ENCODE measurements at places on chromosomes 5 and 9.

GRCh38 chr5:156401804-156402203 lies 74.8 kb downstream of the SGCD start:
- DNase-seq: no peak

GRCh38 chr5:15420201-15420600 lies 79.8 kb upstream of the FBXL7 start:
- DNase-seq: no peak

DNA sequence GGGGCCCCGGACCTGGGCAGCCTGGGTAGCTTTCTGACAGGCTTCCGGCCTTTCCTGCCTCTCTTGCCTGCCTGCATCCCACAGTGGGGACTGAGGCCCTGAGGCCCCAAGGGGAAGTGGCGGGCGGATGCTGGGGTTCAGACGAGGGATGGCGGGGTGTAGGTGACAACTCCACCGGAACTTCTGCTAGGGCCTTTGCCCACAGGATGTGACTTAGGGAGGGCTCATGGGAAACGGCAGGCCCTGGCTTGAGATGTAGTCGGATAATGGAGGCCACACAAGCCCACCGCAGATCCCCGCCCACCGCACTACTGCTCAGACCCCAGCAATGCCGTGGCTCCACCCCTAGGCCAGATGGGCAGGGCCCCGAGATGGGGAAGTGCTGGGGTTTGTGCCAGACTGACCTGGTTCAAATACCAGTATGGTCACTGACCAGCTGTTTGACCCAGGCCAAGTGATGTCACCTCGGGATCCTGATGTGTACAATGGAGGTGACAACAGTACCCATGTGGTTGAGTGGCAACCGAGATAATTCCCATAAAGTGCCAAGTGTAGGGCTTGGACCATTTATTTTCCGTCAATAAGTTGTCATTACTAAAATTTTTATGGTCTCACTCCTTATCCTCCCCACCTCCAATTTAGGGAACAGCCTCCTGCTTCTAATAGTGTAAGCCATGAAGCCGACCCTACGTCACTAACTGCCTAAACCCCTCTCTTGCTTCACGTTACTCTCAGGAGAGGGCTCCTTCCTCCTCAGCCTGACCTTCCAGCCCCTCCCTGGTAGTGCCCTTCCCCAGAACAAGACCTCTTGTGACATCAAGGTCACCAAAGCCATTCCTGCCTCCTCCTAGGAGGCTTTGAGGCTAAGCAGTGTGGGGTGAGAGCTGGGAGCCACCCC lies 2.5 kb upstream of the CDK9 start:
- DNase-seq: peak; percentile 66

DNA sequence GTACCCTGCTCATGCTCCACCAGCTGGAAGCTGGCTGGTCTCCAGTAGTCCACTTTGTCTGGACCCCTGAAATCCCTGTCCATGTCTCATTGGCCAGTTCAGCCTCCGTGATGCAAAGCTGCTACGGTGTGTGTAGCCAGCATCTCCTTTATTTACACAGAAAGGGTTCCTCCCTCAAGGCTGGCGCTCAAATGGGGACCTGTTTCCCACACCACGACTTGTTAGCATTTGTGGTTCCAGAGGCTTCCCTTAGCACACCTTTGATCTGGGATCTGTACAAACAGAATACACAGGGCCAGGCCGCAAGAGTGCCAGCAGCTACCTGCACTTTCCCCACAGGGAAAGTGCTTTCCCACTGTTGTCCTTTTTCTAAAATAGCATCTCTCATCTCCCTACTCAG lies 5.7 kb upstream of the SMU1 start:
- DNase-seq: no peak

DNA sequence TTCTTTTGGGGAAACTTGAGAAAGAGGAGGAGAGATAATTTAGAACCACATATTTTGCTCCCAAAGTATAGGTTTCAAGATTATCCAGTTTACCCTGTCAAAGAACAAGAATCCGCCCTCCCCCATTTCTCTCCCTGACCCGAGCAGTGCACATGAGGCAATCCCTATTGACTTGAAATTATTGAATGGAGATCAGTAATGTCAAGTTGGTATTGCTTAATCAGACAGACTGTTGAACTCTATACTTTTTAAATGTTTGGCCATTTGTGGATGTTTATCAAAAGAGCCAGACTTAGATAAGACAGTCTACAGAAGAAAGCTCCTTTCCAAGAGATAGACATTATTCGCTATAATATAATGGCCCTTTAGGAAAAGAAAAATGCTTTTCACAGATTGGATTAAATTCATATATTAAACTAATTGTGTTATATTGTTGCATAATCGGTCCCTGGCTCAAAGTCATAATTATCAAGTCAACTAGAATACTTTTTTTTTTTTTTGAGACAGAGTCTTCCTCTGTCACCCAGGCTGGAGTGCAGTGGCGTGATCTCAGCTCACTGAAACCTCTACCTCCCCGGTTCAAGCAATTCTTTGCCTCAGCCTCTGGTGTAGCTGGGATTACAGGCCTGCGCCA lies 5.3 kb downstream of the SLC25A25 start:
- no peak for DNase-seq

GRCh38 chr5:73531356-73531755 lies 33.1 kb downstream of the BTF3 start:
- no peak for DNase-seq

DNA sequence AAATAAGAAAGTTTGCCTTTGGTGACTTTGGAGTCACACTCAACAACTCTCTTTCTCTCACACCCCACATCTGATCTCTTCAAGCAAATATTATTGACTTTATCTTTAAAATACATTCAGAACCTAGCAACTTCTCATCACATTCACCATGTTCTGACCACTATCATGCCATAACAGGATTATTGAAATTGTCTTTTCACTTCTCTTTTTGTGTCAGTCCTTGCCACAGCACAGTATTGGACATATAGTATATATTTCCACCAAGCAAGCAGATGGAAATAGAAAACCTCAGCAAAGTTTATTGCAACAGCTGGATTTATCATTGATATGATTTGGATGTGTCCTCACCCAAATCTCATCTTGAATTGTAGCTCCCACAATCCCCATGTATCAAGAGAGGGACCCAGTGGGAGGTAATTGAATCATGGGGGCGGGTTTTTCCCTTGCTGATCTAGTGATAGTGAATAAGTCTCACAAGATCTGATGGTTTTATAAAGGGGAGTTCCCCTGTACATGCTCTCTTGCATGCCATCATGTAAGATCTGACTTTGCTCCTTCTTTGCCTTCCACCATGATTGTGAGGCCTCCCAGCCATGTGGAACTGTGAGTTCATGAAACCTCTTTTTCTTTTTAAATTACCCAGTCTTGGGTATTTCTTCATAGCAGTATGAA lies 26.9 kb upstream of the ITGA1 start:
- DNase-seq: no peak

DNA sequence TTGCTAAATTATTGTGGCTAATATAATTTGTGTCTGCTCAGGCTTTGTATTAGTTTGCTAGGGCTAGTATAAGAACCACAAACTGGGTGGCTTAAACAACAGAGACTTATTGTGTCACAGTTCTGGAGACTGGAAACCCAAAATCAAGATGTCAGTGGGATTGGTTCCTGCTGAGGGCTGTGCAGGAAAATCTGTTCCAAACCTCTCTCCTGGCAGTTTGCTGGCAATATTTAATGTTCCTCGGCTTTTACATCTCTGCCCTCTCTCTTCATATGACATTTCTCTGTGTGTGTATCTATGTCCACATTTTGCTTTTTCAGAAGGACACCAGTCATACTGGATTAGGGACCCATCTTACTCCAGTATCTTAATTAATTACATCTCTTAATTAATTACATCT lies 498.8 kb upstream of the CD180 start:
- no peak for DNase-seq

- DNase-seq: peak; percentile 65
Observed at GRCh38 chr5:132274050-132274792, 16.7 kb downstream of the PDLIM4 start.

DNA sequence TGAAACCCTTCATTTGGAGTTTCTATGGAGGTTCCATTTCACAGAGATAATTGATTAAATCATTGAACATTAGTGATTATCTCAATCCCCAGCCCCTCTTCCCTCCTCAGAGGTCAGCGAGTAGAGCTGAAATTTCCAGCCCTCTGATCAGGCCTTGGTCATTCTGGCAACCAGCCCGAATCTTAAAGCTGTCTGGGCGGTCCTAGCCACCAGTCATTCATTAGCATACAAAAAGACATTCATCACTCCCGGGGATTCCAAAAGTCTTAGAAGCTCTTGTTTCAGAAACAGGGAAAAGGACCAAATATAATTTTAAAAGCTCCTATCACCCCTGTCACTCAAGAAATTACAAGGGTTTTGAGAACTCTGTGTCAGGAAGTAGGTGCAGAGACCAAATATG lies 41.3 kb downstream of the ZNF474 start:
- peak; percentile 76 for DNase-seq

- DNase-seq: no peak
Observed at GRCh38 chr5:114335391-114335790, 26.5 kb upstream of the KCNN2 start.

DNA sequence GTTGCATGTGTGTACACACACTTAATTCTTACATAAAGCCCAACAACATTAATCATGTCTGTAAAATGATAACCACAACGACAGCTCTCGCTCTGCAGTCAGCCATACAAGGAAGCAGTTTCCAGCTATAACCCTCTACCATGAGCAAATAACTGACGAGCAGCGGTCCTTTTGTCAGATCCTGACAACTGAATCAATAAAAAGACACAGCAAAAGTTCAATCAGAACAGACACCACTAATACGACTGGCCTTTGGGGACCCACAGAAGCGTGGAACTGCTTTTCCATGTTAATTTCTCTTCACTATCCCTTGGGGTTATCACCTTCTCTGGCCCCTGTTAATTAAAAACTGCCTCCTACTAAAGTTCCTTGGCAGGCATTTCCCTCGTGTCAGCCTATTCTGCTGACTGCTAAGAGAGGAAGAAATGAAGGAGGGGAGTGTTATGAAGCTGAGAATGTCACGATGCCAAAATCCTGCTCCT lies 722.8 kb upstream of the GRAMD2B start:
- no peak for DNase-seq

GRCh38 chr5:75568202-75568601 lies 43.1 kb upstream of the ANKDD1B start:
- DNase-seq: no peak

Data from H7 (cell line).